Right lung (tissue), 10 donors: ENCODE measurements at places on chromosomes 7 and 10. TPM values are rescaled to one million over a fixed set of nuclear protein-coding genes. Genes with fewer than 3 reads are reported as not detected.

POLR2J2 gene
- polyA plus RNA-seq, result 2.1 TPM

GRCh38 chr10:88565072-88565471 lies 18.0 kb downstream of the RNLS start:
- no peak for DNase-seq

AS3MT gene
- 22.5 TPM for polyA plus RNA-seq

DNA sequence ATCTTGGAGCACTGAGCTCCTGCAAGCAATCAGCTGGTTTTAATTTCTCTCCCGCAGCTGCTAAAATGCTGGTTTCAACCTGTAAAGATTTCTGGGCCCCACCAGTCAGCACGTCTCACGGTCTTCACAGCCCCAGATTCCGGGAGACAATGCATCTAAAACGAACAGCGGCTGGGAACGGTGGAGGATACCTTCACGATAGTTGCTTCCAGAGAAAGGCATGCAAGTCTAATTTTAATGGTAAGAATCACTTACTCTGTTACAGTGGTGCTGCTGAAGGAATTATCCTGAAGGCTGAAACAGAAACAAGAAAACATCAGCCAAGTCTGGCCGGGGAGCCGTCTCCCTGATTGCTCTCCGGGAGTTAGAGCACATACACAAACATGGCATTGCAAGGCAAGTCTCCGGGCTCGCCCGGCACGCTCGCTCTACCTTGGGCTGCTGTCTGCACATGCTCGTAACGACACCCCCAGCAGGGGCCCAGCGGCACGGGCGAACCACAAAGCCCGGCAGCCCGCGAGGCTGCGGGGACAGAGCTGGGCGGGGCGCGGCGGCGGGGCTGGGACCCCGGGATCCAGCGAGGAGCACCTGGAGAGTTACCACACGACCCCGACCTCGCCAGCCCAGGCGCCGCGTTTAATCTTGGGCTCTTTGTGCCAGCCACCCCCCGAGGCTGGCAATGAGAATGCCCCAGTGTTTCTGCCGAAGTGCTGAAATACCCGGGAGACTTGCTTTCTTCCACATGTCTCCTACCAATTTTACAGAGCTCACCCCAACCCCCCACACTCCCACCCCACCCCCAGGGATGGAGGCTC lies at the start of gene FAM13C:
TSS of gene FAM13C (minus strand) at position 406 of the 815 bp plus-strand sequence. CDS start at position 317, 89 bp downstream.
- peak; percentile 62 for DNase-seq

LDB3 gene
- 1.9 TPM for polyA plus RNA-seq

- no peak for DNase-seq
Measured at GRCh38 chr10:110864662-110865140, 7.0 kb upstream of the PDCD4 start.

GRCh38 chr10:129908406-129908805 lies 55.7 kb downstream of the EBF3 start:
- no peak for DNase-seq

- no peak for DNase-seq
Measured at GRCh38 chr7:29596593-29597178, 33.1 kb downstream of the PRR15 start.
